NCI-H2107 (cell line): ENCODE measurements at places on chromosomes 6 and 20.

GRCh38 chr20:63953764-63954429, 2.3 kb downstream of the UCKL1 start:
- no peak for DNase-seq

DNA sequence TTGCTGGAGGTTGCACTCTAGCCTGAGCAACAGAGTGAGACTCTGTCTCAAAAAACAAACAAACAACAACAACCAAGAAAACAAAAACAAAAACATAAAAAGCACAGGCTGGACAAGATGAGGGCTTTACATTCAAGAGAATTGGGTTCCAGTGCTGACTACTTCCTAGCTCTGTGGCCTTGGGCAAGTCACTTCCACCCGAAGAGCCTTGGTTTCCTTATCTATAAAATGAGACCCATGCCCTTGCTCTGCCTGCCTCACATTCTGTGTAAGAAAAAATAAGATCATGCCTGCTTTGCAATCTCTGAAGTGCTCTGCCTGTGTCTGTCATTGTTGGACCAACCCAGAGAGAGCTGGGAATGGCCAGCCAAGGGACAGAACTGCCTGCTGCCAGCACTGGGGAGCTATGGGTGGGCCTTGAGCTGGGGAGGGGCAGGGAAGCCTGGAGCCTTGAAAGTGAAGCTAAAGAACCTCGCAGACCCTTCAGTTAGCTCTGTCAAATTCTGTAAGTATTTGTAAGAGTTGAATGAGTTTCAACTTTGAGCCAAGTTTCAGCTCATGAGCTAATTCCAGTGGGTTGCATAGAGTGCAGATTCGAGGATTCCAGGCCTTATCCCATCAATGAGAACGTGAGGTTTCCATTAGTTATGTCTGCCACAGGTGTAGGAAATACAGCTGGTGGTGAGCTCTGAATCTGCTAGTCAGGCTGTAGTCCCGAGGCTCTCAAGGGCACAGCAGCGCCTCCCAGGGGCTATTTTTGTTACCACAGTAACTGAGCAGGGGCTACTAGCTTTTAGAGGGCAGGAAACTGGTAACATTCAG, 93.2 kb downstream of the DLGAP4 start:
- DNase-seq, result no peak

DNA sequence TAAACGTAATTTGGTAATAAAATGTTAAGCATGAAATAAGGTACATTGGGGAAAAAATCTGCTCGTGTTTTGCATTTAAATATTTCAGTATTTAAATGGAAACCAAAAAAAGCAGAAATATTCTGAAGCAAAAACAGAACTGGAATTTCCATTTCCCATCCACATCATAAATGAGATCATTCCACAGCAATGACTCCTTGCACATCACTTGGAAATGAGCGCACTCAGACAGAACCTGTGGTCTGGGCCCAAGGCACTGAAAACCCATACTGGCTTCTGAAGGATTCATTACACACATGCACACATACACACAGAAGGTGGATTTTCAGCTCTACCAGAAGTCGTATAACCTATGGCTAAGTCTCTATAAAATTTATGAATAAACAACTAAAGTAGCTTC, 174.8 kb downstream of the IBTK start:
- no peak for DNase-seq

DNA sequence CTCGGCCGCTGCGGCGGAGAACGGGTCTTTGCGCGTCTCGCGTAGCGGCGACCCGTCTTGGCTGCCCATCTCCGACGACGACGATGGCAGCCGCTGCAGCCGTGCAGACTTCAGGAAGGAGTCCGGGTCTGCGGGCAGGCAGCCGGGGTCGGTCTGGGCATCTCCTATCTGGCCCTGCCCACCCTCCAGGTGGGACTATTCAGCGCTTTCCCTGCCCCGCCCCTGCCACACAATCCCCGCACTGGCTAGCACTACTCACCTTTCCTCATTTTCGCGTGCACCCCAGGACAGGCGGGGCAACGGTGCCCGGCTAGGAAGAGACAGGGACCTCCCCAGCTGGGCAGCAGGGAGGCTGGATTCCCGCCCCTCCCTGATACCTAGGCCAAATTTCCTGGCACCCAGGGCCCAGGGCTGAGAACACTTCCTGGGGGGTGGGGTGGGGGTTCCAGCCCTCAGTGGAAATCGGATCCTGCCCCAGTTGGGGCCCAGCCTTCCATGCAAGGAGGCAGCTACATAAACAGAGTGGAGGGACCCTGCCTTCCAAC, 9.2 kb downstream of the GGT7 start:
- DNase-seq, result no peak

DNA sequence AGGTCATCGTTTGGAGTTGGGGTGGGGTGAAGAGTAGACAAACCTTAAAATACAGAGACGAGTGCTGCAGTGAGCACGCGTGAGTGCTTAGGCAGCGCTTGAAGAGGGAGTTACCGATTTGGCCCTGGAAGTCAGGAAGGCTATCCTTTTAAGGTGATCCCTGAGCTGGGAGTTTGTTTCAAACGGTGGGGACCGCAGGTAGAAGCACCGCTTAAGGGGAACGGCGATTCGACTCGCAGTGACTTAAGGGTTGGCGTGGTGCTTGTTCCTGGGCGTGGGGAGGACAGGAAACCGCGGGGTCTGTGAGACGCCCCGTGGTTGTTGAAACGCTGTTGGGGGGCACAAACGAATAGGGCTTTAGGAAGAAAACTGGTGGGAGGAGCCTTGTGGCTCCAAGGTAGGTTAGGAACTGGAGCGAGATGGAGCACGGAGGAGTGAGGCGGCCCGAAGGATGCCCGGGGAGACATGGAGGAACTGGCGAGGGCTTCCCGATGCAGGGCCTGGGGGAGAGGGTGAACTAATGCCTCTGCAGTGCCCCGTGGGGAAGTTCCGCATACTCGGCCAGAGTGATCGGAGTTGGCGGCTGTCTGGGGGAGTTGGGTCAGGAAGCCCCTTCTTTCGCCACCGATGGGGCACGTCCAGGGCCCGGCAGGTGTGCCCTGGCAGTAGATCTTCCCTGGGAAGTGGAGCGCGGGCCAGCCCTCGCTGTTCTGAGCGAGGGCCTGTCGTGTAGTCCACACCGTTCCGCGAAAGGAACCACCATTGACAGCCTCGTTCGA, 1.3 kb upstream of the CDYL start:
- no peak for DNase-seq

DNA sequence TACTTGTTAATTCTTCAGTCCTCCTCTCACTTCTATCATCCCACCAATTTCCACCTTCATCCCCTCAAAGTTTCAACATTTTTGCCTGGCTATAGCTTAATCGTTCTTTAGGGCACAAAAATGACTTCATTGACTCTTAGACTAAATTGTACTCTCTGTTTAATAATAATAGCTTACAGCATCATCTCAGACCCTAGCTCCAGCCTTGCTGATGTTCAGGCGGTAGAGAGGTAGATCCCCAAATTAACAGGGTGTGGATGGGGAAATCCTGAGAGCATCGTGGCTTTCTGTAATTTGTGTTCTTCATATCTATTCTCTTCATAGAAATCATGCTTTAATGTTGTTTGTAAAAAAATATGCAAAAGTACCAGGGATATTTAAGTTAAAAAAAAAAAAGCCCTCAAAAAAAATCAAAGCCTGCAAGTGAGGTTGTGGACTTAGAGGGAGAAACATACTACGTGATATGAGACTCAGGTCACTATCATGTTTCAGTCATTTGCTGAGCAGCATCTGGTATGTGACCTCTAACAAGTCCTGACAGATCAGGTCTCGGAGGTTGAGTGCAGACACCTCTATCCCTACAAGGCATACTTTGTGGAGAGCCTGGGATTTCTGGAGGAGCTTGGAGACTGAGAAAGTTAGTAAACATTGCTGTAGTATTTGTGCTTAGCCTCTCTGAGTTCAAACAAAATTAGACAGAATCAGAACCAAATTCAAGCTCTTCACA, 1063.3 kb upstream of the CITED2 start:
- no peak for DNase-seq

- DNase-seq, result no peak
These were observed 20.3 kb downstream of the GTPBP2 start for GRCh38 chr6:43608807-43609206.

DNA sequence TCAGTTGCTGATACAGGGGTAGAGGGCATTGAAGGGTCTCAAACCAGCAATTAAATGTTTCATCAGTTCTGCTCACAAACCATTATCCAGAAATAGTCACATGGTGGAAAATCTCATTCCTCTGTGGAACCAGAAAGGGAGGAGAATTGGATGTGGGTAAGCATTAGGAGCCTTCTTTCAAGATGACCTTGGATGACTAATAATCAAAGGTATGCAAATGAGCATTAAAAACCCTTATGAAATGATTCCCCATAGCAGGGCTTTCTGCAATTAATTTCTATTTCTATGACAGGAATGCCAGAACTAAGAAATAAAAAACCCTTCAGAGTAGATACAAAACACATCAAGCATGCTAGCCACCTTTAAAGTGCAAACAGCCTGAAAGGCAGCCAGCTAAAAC, 37.4 kb upstream of the HCRTR2 start:
- no peak for DNase-seq

DNA sequence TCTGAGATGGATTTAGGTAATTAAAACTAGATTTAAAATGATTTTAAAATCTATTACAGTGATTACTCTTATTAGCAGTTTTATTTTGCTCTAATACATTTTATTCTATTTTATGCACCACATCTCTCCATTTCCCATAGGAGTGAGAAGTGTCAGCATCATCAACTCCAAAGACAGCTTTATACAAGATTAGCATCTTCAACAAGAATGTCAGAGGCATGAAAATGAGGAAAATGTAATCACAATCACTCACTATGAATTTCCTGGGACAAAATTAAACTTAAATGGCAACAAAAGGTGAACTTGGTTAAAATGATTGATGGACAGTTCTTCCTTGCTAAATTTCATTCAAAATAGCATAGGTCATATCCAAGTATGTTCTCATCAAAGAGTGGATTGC, 19.8 kb downstream of the HDGFL1 start:
- no peak for DNase-seq

DNA sequence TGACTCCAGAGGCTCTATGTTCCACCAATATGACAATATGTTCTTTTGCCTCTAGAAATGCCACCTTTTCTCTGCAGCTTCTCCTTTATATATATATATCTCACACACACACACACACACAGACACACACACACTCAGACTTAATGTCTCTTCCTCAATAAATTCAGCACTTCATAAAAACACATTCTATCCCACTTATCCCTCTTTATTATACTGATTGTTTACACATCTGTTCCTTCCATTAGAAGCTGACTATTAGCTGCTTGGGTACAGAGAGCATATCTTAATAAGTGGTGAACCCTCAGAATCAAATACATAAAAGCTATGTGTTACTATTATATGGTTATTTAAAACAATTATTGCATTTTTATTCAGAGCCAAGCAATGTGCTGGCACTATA, 23.3 kb downstream of the NRSN1 start:
- no peak for DNase-seq

- no peak for DNase-seq
These were observed 185.3 kb upstream of the AGPAT4 start for GRCh38 chr6:161459008-161459615.

- no peak for DNase-seq
These were observed 16.7 kb downstream of the THEMIS start for GRCh38 chr6:127884134-127884533.

GRCh38 chr6:110048221-110048875, 70.2 kb downstream of the GPR6 start:
- no peak for DNase-seq

DNA sequence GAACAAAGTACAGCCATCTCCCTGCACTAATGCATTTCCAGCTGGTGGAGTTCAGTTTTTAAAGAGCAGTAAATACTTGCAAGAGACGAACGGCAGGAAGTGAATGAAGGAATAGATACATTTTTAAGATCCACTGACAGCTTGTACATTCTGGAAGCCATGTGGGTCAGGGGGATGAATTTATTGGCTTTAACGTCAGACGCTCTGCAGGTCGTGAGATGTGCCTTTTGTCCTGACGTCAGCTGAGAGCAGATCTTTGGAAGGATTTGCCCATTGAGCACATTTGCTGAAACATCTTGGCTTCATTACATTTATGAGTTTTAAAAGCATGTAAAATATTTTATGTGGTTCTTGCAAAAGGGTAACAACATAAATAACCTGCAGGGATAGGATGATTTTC, 29.5 kb upstream of the SALL4 start:
- no peak for DNase-seq

- no peak for DNase-seq
These were observed 274.8 kb downstream of the LRFN2 start for GRCh38 chr6:40312213-40313015.

DNA sequence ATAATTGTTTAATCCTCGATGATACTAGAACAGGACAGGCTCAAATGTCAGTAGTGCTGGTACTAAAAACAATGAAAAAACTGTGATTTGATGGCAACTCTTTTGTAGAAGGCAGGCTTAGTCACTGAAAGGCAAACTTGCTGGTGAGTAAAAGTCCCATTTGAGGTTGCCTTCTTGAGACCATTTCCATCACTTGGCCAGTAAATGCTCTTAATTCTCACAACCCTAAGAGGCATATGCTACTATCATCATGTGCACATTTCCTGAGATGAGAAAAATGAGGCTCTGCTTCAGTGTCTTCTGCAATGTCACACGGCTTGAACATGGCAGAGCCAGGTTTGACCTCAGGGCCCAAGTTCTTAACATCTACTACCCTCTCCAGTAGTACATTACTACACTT, 9.9 kb downstream of the AKIRIN2 start:
- DNase-seq, result no peak

DNA sequence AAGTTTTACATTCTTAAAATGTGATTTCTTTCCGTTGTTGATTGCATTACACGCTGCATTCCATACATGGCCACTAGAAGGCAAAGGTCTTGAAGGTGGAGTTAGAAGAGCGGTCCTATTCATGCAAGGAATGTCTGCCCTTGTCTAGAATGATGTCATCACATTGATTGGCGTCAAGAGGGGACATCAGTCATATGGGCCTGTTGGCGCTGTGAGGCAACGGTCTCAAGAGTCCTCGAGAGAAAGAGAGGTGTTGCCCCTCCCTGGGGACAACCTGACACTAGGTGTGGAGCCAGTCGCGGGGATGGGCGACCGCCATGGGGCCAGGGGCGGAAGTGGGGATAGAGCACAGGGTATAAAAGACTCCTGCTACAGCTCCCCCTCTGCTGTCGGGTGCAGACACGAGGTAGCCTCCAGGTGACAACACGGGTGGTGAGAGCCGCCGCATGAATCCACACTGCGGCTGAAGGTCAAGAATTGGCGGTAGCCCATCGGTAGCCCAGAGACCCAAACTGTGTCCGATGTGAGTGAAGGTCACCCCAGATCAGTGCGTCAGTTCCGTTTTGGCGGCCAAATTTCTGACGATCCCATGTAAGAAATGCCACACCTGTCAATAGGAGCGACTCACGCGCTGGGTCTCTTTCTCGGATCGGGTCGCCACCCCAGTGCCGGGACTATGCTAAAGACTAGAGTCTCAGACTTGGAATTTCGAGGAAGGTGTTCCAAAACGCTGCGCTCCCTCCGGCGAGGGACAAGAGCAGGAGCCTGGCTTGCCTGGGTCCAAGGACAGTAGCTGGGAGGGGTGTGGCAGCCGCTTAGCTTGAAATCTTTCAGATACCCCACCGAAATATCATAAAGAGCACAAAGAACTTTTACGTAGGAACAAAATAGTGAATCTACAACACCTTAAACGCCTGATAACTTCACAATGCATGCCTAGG, 93.2 kb upstream of the ZNF184 start:
- DNase-seq, result no peak

- no peak for DNase-seq
These were observed 14.4 kb downstream of the DLL1 start for GRCh38 chr6:170276369-170277057.

GRCh38 chr20:64006902-64007301, 26.0 kb downstream of the PRPF6 start:
- DNase-seq, result no peak
